BJ (cell line): ENCODE measurements at places on chromosomes 5 and 9. TPM values are rescaled to one million over a fixed set of nuclear protein-coding genes. Genes with fewer than 3 reads are reported as not detected.

- DNase-seq = no peak
Observed at GRCh38 chr9:106958955-106959657, 96.1 kb downstream of the ZNF462 start.

GRCh38 chr5:32076699-32077695, 97.1 kb downstream of the GOLPH3 start:
- DNase-seq = no peak

DNA sequence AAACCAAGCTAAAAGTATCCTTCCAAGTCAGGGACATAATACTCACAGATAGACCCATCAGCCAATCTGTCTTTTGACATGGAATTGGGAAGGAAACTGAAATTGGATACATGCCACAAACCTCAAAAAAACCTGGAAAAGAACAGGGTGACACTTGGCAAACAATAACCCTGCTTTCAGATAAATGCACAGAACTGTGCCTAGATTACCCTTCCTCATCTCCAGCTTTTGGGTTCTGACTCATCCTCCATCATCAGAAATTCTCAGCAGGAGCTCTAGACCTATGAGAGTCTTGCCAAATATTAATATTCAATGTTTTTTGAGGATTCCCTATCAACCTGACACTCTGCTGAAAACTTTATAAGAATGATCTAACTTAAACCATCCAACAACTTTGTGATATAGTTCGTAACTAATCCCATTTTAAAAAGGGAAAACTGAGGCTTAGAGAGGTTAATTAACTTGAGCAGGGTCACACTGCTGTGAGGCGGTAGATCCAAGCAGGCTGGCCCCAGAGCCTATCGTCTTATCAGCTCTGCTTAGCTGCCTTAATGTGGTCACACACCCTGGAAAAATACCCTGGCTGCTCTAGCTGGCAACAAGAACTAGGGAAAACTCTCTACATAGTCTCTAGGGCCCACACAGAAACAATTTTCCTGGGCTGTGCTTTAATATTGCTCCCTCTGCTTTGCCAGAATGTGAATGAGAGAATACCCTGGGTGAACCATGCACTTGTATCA, 157.0 kb upstream of the TRPC7 start:
- DNase-seq = no peak

DNA sequence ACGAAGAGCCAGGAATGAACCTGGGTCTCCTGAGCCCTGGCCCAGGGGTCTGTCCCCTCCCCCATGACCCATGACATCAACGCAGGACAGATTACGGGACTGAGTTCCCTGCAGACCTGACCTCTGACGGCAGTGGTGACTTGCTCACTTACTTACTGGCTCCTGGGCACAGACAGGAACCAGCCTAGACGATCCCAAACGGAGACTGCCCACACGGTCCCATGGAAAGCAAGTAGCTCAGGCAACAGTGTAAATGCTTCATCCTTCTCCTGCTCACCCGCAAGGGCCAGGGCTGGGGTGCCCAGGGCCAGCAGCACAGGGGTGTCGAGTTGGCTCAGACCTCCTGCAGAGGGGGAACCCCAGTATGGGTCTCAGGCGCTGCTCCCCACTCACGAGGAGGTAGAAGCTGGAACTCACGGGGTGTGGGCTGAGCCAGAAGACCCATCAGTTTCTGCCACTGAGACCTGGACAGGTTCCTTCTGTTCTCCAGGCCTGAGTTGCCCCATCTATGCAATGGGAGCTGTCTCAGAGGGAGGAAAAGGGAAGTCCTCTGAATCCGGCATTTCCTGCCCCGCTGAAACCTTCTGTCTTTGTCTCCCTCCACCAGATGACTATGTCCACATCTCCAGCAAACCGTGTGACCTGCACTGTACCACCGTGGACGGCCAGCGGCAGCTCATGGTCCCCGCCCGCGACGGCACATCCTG, 5.6 kb downstream of the ADAMTSL2 start:
- no peak for DNase-seq

- no peak for DNase-seq
Observed at GRCh38 chr9:114071197-114071795, 6.8 kb downstream of the AMBP start.

DNA sequence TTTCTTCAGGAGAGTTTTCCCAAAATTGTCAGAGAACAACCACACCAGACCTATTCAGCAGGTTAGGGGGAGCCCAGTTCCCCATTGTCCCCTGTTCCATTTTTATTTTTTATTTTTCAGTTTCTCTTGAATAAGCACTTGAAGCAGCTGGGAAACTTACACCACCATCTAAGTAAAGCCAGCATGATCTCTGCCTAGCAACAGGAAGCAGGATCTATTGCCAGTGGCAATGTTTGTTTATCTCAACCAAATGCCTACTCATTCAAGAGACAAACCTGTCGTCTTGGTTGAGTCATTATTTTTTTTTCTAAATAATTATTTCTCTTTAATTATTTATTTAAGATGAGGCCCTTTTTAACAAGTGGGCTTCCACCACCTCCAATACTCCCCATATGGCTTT, 379.3 kb downstream of the PLK2 start:
- DNase-seq = no peak

DNA sequence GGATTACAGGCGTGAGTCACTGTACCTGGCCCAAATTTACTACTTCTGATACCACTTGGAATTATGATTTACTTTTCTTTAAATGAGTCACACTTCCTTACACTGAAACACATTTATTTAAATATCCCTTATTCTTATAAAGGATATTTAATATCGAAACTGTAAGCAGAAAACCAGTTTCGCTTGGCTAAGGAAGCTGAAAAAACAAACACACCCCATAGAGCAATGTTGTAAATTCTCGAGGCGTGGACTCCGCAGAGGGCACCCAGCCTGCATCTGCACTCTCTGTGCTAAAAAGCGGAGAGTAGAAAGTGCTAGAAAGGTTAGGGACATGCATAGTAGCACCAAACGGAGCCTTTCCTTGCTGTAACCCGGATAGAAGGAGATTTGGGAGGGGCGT, 86.5 kb downstream of the HMCN2 start:
- no peak for DNase-seq

- no peak for DNase-seq
Observed at GRCh38 chr5:140267559-140268018, 35.3 kb downstream of the PFDN1 start.

GRCh38 chr9:26891726-26892125, 876 bp downstream of the CAAP1 start:
- no peak for DNase-seq

DNA sequence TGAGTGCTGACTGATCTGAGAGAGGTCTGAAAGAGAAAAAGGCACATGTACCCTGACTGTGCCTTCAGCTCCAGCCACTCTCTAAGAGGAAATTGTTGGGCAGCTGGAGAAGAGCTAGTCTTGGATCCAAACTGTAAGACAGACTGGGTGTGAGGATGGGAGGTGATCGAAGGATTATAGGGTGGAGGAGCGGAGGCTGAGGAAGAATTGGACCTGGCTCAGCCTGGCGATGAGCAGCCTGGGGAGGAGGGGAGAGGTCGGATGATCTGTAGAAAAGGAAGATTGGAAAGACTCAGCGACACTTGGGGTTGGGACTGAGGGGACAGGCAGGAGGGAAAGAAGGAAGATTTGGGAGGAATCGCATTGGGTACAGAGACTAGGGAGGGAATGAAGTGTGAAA, 98.6 kb upstream of the SLC25A48 start:
- no peak for DNase-seq

DNA sequence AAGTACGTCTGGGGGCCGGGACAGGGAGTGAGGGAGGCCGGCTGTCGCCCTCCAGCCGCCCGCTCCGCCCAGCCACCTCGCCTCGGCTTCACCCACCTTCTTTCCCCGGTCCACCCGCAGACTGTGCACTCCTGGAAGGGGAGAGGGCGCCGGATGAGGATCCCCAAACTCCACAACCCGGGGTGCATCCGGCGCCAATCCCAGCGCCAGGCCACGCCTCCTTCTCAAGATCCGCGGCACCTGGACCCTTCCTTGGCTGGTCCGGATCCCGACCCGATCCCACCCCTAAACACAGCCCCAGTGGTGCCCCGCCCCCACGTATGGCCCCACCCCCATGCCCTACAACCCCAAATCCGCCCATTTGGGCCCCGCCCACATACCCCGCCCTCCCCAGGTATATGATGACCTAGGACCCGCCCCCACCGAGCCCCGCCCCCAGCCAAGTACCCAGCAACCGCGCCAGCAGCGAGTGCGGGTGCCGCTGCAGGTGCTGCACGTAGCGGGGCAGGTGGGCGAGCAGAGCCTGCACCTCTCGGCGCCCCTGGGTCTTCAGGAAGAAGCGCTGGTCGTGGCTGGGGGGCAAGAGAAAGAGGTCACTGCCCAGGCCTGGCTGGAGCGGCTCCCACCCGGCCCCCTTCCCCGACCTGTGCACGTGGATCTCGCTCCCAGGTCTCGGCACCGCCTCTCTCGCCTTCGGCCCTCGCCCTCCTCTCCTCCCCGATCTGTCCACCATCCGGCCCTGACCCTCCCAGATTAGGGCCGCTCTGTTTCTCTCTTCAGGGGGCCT, 3.2 kb downstream of the PIP5KL1 start:
- DNase-seq = no peak

GRCh38 chr9:112308588-112308987, 24.8 kb downstream of the PTBP3 start:
- no peak for DNase-seq

DNA sequence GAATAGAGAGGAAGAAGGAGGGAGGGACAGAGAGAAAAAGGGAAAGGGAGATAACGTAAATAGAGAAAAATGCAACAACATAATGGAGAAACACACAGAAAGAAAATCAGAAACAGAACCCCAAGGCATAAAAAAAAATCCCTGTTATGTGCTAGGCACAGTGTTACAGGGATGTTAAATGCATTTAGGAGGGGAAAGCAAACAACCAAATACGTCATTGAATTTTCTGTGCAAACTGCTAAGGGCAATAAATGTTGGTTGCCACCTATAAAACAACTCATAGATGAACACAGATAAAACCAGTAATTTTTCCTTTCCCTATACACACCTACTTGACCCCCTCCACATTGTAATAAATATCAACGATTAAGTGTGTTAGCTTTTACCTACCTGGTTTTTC, 51.3 kb upstream of the ASTN2 start:
- no peak for DNase-seq

DNA sequence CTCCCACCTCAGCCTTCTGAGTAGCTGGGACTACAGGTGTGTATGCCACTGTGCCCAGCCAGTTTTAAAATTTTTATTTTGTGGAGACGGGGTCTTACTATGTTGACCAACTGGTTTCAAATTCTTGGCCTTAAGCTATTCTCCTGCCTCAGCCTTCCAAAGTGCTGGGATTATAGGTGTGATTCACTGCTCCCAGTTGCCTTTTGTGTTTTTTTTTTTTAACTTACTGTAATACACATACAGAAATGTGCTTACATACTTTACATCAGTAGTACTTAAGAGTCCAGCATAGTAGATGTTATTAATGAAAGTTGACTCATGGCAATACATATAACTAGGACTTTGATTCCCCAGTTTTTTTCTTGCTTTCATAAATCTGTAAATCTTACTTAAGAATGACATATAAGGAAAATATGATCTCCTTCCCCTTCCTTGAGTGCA, 4.7 kb downstream of the MAN2A1 start:
- no peak for DNase-seq

DNA sequence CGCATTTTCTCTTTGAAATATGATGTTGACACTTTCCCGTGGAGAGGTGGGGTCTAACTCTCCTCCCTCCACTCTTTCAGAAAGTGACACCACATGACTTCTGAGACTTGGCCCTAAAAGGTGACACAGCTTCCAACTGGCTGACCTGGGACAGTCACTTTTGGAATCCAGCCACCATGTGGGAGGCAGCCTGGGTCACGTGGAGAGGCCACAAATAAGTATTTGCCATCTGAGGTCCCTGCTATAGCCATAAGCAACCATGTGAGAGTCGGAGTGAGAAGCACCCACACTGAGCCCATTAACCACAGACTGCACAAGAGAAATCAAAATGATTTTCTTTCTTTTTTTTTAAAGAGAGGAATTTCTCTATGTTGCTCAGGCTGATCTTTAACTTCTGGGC, 4.1 kb upstream of the PHYKPL start:
- DNase-seq = no peak

GRCh38 chr9:117541181-117541580, 126.3 kb upstream of the ASTN2 start:
- DNase-seq = no peak

GRCh38 chr9:95197692-95198271, 119.7 kb downstream of the FANCC start:
- no peak for DNase-seq

DNA sequence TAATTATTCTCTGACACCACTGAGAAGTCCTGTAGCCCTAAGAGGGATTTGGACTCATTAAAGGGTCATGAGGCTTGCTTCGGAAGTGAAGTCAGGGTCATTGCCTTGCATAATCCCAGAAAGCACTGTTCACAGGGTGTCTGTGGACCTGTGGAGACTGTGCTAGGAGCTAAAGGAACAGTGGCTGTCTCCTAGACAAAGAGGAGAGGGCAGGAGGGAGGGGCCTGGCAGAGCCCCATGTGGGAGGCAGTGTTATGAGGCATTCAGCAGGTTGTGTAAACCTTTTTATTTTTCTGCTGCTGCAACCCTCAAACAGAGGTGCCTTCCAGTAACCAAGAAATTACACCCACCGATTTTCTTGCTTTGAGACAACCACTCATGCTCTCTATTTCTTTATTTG, 3.3 kb downstream of the TMEM174 start:
- DNase-seq = no peak

DNA sequence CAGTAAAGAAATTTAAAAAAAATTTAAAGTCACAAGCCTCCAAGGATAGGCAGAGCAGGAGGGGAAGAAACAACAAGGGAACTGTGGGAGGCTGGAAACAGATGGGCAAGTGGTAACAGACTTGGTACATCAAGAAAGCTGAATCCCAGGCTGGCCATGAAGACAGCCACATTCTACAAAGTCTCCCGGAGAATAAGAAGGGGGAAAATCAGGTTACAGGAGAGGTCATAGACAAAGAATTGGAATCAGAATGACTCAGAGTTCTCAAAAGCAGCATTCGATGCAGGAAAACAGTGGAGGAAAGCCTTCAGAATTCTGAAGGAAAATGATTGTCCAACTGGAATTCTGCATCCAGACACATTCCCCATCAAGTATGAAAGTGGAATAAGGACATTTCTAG, 129.7 kb downstream of the ADAMTS2 start:
- no peak for DNase-seq

GRCh38 chr5:9324348-9325077, 221.4 kb downstream of the SEMA5A start:
- no peak for DNase-seq

The GDNF gene
- 0.81 and 1.3 TPM in 2 replicates for polyA plus RNA-seq

The IFNK gene
- polyA plus RNA-seq = not detected in 2 replicates

The CTSV gene
- 0.32 and 0.47 TPM in 2 replicates for polyA plus RNA-seq

The MYOT gene
- polyA plus RNA-seq = not detected in 2 replicates

The MYMK gene
- polyA plus RNA-seq = not detected in 2 replicates

The PCDH12 gene
- polyA plus RNA-seq = 0.01 TPM in 1 of 2 replicates, not detected in the other

The CEL gene
- polyA plus RNA-seq = 0.26 and 0.49 TPM in 2 replicates

The ZCCHC7 gene
- polyA plus RNA-seq = 23.2 and 25.3 TPM in 2 replicates

The AGXT2 gene
- not detected in 2 replicates for polyA plus RNA-seq

The TIMD4 gene
- polyA plus RNA-seq = not detected in 2 replicates

The SEMA6A gene
- polyA plus RNA-seq = 0.23 and 0.34 TPM in 2 replicates

The LRRC19 gene
- not detected in 2 replicates for polyA plus RNA-seq
